ENCODE measurements at places on chromosomes 2 and 18.

DNA sequence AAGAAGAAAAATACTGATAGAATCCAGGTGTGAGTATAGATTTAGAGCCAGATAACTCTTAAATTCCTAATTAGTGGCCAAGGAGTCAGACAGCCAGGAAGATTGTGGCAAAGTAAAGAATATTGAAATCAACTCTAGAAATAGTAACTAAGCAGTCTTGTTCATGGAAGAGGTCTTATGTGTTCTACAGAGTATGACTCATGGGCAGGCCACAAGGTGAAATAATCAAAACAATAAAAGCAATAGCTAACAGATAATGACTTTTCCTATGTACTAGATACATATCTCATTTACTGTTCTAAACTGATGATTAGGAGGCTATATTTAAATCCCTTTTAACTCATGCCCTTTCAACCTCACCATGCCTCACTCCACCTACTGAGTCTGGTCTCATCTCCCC is 227.4 kb upstream of the COL3A1 start:
- DNase-seq, result no peak

GRCh38 chr2:181850936-181851560 is 40.5 kb upstream of the ITPRID2 start:
- no peak for DNase-seq

DNA sequence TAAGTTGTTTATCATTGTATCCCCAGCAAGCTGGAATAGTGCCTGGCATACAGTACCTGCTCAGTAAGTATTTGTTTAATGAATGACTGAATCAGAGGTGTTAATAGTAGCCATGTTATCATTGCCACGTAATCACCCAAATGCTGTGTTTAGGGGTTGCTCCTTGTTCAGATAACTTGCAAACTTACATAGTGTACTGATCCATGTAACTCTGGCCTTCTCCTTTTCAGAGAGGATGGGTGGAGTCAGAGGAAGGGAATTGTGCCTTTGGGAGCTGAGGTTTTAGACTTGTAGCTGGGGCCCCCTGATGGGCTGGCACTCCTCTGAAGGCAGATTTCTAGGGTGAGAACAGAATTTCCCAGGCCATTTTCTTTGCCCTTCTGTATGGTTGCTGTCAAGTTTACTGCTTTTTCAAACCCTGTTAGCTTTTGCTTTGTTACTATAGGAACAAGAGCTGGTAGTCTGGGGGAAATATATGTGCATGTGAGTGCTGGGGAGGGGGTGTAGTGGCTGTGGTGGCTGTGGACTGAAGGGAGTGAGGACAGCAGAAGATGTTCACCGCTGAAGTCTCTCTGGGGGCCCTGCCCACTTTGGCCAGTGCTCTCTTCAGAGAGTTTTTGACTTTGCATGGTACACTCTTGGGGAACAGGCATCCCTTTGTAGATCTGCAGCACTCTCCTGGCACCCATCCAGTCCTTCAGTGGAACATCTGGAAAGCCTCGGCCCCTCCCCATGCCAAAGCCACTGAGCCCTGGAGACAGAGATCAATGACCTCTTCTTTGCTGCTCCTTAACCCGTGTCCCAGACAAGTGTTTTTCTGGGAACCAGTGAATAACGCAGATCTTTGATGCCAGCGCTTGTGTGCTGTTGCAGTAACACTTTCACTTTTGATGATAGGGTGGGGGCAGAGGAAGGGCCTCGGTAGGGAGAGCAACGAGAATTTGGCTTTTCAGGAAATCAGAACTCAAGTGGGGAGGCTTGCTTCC is 209.0 kb downstream of the PRKCE start:
- no peak for DNase-seq

DNA sequence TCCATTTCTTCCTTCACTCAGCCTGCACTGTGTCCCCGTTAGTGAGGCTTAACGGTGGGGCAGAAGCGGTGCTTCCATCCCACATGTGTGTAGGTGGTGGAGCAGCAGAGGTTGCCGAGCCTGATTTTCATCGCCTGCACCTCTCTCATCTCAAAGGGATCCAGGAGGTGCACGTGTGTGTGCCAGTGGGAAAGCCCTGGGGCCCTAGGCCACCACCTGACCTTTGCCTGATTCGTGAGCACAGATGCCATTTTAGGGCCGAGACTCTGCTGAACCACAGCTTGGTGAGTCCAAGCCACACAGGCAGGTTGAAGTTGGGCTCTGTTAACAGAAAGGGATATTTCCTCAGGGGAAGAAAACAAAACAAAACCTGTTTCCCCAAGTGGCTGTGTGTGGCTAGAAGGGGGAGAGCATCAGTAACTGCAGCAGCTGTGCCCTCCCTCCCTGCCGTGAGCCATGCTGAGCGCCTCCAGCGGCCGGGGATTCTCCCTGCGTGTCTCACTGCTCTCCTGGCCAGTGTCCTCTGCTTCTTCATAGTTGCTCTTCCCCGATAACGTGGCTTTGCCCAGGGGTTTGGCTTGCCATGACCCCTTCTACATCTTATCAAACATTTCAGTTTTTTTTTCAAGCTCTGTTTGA is 81.5 kb downstream of the MAPRE2 start:
- no peak for DNase-seq

GRCh38 chr2:196399722-196400691 is 228.6 kb upstream of the STK17B start:
- DNase-seq, result no peak

GRCh38 chr2:227500301-227500630 is 28.3 kb downstream of the AGFG1 start:
- no peak for DNase-seq

GRCh38 chr2:9741110-9741509 is 102.2 kb upstream of the TAF1B start:
- DNase-seq, result no peak

- DNase-seq, result no peak
Measured at GRCh38 chr2:71756280-71756906, 303.0 kb downstream of the DYSF start.

GRCh38 chr2:111176388-111176787 is 55.7 kb downstream of the BCL2L11 start:
- DNase-seq, result no peak
